ENCODE measurements at places on chromosomes 12 and 14. TPM values are rescaled to one million over a fixed set of nuclear protein-coding genes. Genes with fewer than 3 reads are reported as not detected.

Gene CEBPE
- not detected for total RNA-seq

Gene KRT3
- not detected for total RNA-seq

Gene FIGNL2
- 0.27 TPM for total RNA-seq

Gene SCNN1A
- 21.8 TPM for total RNA-seq

Gene RBP5
- total RNA-seq: not detected

Gene PRH1
- total RNA-seq: 2.2 TPM

Gene IL26
- total RNA-seq: not detected

Gene C12orf56
- not detected for total RNA-seq

Gene RND1
- 7.4 TPM for total RNA-seq

Gene IFNG-AS1
- not detected for total RNA-seq

Gene SERPINA3
- total RNA-seq: 11.0 TPM

Gene SLCO1B3
- total RNA-seq: 16.2 TPM

Measured in A549 treated with ZK216348 at 1 μM for 4 hours (cell line).